ENCODE measurements at places on chromosomes 4 and X.

DNA sequence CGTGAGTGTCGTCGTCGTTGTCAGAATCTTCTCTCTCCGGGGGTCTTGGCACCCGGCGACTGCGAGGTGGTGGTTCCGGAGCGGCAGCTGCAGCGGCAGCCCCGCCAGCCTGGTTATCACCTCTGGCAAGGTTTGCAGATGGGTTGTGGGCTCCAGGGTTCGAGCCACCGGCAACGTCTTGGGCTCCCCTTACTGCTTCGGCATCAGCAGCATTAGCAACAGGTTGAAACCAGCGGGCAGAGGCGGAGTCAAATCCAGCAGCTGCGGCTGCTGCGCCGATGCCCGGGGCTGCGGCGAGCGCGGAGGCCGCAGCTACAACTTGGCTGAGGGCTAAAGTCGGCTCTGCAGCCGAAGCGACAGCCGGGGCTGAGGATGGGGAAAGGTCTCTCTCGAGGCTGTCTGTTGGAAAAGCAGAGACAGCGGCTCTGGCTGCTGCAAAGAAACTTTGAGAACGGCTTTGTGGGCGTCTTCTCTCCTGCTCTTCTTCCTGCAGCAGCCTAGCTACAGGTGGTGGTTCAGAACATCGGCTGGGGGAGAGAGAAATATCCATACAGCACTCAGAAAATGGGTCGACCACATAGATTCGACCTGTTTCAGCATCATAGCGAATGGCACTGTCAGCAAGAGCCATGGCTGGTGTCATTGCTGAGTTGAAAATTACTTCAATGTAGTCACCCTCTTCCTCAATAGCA is 3.6 kb downstream of the IRS4 start:
- no peak for DNase-seq

DNA sequence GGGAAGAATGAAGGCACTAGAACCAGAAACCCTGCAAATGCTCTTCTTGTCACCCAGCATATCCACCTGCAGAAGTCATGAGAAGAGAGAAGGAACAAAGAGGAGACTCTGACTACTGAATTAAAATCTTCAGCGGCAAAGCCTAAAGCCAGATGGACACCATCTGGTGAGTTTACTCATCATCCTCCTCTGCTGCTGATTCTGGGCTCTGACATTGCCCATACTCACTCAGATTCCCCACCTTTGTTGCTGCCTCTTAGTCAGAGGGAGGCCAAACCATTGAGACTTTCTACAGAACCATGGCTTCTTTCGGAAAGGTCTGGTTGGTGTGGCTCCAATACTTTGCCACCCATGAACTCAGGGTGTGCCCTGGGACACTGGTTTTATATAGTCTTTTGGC is 181.7 kb downstream of the AR start:
- no peak for DNase-seq

- DNase-seq, result no peak
These were observed 432.5 kb upstream of the FGF16 start for GRCh38 chrX:77014377-77015372.

- no peak for DNase-seq
These were observed 252.5 kb downstream of the COL25A1 start for GRCh38 chr4:109049926-109050325.

- no peak for DNase-seq
These were observed 4.3 kb downstream of the NR0B1 start for GRCh38 chrX:30304866-30305265.

DNA sequence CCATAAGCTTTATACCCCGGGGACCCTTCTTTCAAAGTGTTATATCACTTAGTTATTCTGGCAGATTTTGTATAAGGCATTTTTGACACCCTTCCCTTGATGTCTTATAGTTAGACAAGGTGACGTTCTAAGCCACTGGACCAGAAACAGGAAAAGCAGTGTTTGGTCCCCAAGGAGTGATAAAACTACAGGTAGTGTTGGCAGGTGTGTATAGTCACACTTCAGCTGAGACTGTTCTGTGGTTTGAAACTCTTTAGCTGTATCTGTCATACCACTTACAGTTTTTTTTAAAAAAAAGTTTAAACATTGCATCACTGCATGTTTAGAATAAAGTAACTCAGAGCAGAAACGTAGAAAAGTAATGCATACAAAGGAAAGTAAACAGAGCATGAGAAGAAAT is 48.5 kb downstream of the TLL1 start:
- no peak for DNase-seq

- no peak for DNase-seq
These were observed 163.3 kb upstream of the USP38 start for GRCh38 chr4:143021384-143021783.

- no peak for DNase-seq
These were observed 30.7 kb downstream of the MOSPD2 start for GRCh38 chrX:14903891-14904290.

DNA sequence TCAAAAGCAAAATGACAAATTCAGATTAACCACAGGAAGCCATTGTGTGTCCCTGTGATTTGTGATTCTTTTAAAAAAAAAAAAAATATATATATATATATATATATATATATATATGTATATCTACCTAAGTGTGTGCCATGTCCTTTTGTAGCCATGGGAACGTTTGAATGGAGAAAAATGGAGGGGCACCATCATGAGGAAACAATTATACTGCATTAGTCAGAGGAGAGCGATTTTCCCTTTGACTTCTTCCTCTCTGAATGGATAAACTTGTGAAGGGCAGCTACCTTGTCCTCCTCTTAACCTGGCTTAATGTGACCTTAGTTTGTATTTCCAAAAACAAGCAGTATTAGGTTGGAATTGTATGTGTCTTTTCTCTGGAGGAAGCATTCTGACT is 23.3 kb upstream of the CBLL2 start:
- DNase-seq, result no peak

DNA sequence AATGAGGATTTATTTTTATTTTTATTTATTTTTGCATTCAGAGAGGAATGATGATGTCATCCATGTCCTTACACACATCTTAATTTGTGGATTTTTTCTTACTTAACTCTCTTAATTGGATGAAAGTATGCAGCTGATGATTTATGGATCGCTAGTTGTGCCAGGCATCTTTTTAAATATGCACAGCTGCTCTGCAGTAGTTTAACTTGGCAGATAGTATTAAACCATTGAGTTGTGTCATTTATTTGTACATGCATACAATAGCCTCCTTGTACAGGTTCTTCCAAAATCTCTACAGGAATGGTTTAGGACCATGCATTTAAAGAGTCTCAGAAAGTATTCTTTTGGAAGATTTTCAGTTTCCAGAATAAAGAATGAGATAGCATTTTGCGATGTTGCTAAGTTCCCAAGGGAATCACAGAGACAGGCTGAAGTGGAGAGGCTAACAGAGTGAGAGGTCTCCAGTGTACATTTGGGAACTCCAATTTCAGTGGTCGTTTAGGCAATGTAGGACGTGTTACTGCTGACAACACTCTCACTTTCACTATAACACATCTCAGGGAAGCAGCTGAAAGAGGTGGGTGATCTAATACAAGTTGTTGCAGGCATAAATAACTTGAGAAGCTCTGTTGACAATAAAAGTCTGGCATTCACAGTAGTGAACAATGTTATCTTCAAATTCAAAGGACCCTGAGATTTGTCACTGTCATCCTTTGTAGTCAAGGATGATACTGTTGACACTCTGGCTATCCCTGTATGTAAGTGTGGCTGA is 49.9 kb upstream of the SCRG1 start:
- no peak for DNase-seq

DNA sequence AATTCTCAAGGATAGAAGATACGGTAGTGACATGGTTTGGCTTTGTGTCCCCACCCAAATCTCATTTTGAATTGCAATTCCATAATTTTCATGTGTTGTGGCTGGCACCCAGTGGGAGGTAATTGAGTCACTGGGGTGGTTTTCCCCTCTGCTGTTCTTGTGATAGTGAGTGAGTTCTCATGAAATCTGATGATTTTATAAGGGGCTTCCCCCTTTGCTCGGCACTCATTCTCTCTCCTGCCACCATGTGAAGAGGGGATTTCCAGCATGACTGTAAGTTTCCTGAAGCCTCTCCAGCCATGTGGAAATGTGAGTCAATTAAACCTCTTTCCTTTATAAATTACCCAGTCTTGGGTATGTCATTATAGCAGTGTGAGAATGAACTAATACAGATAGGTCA is 8.5 kb upstream of the SPANXN4 start:
- DNase-seq, result no peak

GRCh38 chr4:147723326-147723725 is 8.6 kb upstream of the ARHGAP10 start:
- DNase-seq, result no peak

DNA sequence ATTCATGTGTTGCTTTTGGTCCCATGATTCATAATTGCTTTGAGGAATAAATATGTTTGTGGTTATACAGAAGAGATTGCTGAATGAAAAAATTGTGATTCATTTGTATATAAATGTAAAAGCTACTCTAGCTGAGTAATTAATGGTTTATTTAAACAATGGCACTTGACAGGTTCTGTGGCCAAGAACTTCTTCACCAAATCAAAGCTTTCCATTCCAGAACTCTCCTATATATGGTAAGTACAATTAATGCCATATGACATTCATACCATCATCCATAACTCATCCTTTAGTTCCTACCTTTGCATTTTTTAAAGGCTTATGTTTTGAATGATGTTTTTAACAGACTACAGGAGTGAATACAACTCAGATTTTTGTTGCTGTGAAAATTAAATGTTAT is 105.8 kb downstream of the REPS2 start:
- no peak for DNase-seq

GRCh38 chr4:144371485-144371884 is 231.0 kb upstream of the GYPA start:
- DNase-seq, result no peak
